ENCODE measurements at places on chromosomes 11 and 22.

- no peak for DNase-seq
Measured at GRCh38 chr11:43523632-43524031, 156.9 kb upstream of the HSD17B12 start.

DNA sequence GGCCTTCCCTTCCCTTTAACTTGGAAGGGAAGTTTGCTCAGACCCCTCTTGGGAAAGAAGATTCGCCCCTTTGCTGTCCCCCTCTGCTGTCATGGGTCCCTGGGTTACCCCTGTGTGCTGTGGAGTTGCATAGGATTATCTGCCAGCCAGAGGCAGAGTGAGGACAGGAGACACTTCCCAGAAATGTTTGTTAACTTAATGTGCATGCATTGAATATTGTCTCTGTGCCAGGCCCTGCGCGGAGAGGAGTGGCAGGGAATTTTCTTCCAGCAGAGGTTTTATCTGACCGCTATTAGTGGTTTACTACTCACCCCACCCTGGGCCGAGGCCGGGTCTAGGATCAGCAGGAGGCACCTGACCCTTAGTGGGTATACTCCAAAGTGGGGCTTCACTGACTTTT lies 894.8 kb downstream of the TBC1D22A start:
- no peak for DNase-seq

DNA sequence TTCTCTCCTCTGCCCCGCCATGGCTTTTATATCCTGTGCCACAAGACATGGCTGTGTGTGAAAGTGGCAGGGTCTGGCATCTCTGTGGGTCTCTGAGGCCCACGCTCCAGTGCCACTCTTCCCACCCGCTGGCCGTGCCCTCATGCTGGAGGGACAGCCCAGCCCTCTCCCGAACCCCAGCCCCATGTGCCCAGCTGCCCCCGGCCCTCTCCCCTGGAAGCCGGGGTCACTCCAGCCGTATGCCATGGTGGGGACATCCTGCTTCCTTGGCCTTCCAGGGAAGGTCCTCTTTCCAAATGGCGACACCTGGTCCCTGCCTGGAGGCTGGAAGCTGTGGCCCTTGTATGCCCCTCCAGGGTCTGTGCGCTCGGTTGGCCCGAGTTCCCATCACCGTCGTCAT lies 63.3 kb upstream of the PPP6R3 start:
- DNase-seq = no peak

DNA sequence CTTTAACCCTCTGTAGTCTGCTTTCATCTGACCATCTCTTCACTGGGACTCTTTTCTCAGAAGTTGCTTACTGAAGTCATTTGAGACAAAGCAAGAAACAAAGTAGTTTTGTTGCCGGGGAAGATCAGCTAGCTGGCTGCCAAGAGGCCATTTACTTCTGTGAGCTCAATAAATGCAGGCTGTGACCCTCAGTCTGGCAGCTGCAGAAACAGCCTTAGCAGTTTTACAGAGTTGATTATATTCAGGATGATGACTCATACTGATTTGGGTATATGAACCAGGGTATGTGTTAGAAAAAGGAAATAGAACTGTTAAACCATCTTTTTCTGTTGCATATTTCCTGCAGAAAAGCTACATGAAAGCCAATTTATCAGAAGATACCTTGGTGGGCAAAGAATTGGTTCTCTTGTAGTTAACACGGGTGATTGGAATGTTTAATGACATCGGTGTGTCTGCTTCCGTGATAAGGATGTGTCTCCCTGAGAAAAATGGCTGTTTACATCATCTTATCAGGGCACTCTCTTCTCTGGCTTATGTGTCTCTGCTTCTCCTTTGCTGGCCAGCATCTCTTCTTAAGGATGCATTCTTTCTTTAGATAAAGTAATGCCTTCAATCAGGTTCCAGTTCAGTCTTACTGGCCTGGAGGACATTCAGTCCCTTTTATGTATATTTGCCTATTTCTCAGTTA lies 18.5 kb downstream of the FIBIN start:
- no peak for DNase-seq

DNA sequence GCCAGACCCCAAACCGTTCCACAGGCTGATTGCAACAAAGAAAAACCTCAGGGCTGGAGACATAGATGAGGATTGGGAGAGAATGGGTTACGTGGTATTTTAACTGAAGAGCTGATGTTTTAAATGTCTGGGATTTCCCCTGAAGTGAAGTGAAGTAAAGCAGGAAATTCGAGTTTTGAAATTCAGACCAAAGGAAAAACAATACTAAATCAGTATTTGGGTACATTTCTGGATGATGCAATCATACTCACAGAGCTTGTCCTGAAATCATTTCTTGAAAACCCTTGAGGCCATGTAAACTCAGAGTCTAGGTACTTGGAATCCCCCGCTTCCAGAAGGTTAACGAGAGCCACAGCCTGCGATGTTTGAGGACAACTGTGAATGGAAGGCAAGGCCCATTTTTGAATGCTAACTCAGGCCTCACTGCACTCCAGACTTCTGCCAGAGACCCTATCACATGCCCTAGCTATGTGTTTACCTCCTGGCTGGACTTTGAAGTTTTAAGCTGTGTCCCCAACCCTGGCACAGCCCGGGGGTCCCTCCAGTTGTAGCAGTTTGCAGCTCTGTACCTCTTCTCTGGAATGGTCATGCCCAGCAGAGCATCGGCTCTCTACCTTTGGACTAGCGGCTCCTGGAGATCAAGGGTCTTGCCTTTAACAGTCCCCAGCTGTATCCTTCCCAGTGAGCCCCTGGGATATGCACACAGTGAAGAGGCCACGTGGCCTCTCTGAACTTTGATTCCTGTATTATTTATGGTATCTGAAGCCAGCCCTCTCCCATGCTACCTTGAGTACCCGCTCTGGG lies 5.4 kb upstream of the FTH1 start:
- DNase-seq = no peak

DNA sequence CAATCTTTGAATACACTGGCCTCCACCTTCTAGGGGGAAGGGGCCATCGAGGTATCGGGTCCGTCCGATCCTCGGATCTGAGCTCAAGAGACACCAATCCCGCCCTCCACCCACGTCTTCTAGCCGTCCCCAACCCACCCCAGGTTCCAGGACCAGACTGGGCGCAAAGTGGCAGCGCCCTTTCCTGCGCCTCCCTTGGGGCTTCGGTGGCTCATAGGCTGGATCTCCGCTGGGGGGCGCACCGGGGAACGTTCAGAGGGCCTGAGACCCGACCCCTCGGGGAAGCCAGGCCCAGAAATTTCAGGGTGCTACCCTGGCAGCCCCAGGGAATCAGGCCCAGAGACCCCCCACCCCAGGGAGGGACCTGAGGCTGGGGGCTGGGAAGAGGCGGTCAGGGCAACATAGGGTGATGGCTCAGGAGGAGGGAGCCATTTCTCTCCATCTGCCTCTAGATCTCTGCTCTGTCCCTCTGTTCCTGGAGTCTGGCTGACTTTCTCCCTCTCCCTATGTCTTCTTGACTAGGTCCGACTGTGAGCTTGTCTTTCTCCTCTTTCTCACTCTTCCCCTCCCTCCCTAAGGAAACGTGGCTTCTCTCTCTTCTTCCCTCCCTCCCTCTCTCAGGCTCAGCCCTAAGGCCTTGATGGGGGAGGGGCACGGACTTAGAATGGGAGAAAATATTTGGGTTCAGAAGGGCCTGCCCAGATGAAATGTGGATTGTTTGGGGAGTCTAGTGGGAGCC lies 1.1 kb downstream of the CREB3L1 start:
- DNase-seq = peak; percentile 5

DNA sequence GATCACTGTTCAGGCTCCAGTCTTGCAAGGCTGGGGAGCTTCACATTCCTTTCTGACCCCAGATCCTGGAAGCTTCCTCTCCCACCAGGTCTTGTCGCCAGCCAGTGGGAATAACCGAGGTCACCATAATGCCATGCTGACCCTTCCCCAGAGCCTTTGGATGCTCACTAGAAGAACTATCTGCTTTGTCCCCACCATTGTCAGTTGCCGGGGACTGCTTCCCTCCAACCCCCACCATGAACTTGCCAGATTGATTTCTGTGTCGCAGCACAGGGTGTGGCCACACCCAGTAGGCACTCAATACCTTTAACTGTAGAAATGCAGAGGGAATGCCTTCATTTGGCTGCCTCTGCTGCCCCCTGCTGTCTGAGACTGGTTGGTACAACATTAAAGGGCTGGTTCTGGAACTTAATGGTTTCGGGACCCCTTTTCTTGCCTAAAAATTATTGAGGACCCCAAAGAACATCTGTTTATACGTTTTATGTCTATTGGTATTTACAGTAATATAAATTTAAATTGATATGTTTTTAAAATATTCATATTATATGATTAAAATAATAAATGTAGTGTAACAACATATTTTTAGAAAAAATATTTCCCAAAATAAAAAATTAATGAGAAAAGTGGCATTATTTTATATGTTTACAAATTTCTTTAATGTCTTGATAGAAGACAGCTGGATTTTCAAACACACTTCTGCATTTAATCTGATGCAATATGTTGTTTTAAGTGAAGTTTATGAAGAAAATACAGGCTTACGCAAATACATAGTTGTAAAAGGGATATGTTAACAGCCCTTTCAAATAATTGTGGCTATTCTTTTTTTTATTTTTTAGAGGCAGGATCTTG lies 6.7 kb upstream of the GDPD5 start:
- peak; percentile 68 for DNase-seq

- no peak for DNase-seq
Measured at GRCh38 chr22:24500277-24500820, 5.2 kb downstream of the UPB1 start.

Measured in stimulated activated naive CD4-positive, alpha-beta T cell treated with Interleukin-2 at 50 U/mL for 16 hours (primary cell).